SJSA1 (cell line): ENCODE measurements at places on chromosomes 7 and 10.

DNA sequence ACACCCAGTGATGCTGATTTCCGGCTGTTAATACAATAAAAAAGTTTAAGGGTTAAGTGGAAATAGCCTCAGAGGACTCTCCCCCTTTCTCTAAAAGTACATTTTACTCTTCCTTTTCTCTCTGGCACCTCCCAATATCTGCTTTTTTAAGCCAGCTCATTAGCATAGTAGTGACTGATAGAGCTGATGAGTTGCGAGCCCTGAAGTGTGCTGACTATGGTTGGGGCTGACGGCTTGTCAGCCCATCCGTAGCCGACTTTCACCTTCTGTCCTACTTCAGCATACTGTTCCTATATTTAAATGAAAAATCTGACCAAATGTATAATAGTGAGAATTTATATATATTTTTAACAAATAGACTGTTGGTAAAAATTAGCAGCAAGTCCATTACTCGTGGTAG is 80.0 kb downstream of the SHH start:
- DNase-seq, result no peak

- no peak for DNase-seq
Measured at GRCh38 chr10:106788982-106789381, 375.5 kb downstream of the SORCS1 start.

DNA sequence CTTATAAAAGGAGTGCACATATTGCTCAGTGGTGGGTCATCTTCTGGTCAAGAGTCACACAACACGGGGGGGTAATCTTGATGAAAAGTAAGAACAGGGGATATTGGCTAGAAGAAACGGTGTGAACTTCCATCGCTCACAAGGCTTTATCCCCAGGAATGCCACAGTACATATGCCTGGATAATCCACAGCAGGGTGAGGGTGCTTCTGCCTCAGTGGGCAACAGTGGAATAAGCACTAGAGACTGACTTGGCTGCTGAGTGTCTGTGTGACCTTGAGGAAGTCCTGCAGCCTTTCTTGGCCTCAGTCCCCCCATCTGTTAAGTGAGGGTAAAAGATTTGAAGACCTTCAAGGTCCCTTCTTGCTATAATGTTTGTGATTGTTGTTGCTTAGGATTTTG is 44.9 kb upstream of the SHH start:
- DNase-seq, result no peak

- no peak for DNase-seq
Measured at GRCh38 chr7:130719541-130719940, 14.5 kb downstream of the KLF14 start.

DNA sequence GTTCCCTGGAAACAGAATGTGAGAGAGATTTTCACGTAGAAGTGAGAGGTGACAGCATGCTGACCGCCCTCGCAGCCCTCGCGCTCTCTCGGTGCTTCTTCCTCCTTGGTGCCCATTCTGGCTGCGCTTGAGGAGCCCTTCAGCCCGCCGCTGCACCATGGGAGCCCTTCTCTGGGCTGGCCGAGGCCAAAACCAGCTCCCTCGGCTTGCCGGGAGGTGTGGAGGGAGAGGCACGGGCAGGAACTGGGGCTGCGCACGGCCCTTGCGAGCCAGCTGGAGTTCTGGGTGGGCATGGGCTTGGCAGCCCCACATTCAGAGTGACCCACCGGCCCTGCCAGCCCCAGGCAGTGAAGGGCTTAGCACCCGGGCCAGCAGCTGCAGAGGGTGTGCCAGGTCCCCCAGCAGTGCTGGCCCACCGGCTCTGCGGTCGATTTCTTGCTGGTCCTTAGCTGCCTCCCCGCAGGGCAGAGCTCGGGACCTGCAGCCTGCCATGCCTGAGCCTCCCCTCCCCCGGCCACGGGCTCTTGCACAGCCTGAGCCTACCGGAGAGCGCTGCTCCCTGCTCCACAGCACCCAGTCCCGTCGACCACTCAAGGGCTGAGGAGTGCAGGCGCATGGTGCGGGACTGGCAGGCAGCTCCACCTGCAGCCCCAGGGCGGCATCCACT is 888.7 kb upstream of the ZWINT start:
- DNase-seq, result no peak
